ENCODE measurements at places on chromosomes 3 and 15.
A peak's percentile ranks its signal among the peaks of the same experiment; 100 is the strongest.

DNA sequence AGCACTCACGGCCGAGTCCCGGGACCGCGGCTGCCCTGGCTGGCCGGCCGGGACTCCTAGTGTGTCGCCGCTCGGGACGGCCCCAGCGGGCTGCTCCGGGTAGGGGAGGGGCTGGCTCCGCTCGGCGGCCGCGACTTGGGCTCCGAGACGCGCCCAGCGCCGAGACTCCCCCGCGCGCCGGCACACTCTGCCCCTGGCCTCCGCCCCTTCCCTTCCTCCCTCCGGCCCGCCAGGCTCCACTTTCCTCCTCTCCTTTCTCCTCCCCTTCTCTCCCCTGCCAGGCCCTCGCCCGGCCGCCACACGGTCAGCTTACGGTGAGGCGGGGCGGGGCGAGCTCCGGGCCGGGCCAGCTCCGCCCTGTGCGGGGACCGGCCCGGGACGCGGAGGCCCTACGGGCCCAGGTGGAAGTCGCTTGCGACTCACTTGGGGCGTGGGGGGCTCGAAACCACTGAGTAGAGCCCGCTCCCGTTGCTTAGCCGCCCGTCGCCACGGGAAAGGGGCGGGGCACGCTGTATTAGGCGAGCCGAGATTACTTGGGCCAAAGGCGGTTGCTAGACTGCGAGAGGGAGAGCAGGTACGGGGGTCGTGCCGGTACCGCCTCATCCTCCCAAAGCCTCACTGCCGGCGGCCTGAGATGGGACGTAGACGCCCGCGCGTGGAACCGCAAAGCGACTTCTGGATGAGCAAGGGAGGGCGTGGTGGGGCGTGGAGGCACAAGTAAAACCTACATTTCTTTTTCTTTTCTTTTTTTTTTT lies at the start of gene ITGB5:
Gene ITGB5, minus strand, starts transcription at position 189 of the 755 bp plus-strand sequence. CDS start 365 bp downstream, outside the sequence.
- DNase-seq, result peak; percentile 57

DNA sequence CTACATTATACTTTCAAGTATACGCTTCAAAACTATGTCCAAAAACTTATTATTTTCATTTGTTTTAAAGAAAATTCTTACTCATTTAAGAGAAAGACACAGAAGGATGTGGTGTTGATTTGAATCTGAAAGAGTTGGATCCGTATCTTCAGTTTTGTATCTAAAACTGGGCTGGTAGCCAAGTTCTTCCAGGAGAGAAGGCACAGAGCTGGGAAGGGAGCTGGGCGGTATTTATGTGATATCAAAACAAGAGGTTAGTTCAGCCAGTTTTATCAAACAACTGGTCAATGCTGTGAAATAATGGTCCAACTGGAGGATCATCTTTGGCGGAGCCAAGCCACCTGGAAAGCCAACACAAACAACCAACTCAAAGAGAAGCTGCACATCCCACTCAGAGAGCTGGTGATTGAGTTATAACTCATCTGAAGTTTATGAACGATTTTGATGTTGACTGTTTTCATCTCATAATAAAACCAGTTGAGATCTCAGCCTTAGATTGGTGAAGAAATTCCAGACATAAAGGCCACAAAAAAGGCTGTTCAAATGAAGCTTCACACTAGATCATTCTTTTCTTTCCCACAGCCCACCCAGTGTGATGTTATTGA lies 489.6 kb upstream of the RASGRP1 start:
- DNase-seq, result no peak

DNA sequence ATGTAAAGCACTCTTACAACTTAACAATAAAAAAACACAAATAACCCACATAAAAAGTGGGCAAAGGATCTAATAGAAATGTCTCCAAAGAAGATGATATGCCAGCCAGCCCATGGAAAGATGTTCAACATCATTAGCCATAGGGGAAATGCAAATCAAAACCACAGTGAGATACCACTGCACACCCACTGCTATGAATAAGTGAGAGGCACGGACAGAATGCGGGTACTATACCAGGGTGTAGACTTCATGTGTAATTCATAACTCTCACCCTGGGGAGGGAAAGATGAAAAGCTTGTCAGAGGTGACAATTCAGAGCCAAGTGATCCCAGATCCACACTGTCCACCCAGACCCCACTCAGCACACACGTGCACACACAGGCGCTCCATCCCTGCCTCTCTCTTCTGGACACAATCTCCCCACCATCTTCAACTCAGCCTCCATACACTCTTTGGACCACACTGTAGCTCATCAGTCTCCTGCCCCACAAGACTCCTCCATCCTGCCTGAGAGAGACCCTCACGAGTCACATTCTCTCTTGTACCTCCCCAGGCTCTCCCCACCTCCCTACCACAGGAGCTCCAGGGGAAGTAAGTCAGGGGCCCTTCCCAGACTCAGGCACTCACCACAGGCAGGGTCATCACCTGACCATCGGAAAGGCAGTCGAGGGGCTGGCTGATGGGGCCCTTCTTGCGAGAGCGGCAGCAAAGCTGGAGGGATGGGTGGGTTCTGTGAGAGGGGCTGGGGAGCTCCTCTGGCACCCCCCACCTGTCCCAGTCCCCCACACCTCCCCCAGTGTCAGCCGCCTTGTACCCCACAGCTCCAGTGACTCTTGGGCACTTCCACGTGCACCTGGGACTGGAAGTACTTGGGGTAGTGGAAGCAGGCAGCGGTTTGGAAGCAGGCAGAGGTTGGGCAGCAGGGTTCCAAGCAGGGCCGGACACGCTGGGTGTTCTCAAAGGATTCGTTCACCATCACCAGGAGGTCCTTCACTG lies 21.3 kb downstream of the PLA2G4E start:
- DNase-seq, result peak; percentile 12

DNA sequence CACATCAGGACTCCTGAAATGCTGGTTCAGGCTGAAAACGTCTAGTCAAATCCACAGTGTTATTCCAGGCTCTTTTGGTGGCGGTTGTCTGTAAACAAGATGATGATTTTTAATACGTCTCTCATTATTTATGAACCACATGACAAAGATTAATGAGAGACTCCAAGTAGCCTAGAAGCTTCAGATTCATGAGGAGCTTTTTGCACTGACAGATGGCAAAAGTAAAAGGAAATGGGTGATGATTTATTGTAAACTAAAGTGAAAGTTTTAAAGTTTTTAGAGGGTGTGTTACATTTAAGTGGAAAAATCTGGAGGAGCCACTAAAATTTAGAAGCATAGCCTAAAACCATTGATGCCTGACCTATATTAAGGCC lies 77.0 kb downstream of the BBX start:
- DNase-seq, result no peak

- DNase-seq, result no peak
Measured at GRCh38 chr3:120031561-120031960, 62.7 kb downstream of the GSK3B start.

- no peak for DNase-seq
Measured at GRCh38 chr3:23459465-23459864, 256.3 kb downstream of the UBE2E2 start.

DNA sequence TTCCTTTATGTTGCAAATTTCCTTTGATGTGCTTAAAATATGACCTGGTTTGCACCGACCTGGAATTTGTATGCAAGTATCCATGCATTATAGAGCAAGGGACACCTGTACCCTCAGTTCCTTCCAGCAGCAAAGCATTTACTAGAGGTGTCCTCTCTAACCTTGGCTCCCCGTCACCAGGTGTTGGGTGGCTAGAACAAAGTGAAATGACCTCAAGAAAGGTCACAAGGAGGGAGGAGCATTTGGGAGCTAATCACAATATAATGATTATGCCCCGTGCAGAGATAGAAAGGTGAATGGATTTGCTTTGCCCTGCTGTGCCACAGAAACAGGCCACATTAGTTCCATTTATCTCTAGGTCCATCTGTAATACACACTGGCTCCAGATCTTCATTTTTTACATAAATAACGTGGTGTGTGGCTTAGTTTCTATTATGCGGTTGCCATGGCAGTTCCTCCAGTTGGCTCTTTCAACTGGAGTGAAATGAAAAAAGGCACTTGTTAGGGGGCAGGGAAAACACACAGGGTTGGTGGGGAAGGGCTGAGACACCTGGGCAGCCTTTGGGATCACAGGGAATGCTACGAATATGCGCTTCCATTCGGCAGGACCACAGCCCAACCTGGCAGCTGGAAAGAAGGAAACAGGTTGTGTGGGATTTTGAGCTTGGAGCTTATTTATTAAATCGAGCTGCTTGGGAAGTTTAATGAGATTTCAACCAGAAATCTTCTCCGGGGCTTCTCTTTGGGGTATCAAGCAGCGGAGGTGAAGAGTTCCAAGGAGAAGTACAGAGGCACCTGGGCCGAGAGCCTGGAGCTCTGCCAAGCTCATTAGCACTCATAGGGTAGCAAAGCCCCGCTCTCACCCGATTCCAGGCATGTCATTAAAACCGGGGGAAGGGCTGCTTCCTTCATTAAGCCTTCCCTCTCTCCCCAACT lies 233.5 kb upstream of the ST8SIA2 start:
- no peak for DNase-seq

DNA sequence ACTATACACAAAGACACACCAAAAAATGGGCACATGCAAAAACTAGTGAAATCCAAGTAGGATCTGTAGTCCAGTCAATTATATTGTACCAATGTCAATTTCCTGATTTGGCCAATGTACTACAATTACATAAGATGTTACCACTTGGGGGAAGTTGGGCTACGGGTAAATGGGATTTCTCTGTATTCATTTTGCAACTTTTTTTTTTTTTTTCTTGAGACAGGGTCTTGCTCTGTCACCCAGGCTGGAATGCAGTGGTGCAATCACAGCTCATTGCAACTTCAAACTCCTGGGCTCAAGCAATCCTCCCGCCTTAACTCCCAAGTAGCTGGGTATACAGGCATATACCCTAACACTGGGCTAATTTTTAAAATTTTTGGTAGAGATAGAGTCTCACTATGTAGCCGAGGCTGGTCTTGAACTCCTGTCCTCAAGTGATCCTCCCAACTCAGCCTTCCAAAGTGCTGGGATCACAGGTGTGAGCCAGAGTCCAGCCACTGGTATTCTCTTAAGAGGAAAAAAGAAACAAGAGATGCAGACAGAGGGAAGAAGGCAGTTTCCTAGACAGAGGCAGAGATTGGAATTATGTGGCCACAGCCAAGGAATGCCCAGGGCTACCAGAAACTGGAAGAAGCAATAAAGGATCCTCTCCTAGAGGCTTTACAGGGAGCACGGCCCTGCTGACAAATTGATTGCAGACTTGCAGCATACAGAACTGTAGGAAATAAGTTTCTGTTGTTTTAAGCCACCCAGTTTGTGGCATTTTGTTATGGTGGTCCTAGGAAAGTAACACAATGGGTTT lies 33.3 kb downstream of the TFDP2 start:
- DNase-seq, result no peak

DNA sequence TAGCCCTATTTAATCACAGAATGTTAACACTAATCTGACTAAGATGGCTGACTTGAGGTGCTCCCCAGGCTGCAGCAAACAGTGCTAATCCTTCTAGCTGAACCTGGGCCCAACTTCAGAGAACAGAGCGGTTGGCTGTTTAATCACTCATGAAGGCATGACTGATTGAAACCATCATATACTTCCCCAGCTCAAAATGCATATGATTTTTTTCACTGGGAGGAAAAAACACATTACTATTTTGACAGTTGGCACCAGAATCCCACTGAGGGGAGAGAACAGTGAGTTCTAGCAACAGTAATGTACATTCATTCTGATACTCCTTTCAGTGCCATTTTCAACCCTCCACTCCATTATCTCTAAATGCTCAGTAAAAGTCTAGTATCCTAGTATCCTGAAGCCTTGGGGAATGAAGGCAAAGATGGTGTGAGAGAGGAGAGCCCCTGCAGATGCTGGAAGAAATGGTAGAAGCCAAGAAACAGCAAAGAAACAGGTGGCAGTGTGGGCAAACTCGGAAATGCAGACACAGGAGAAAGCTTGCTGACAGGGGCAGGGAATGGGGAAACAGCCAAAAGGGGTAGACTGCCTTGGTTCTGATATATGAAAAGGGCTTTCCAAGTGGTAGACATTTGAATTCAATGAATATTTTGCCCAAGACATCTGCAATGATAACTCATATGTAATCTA lies 34.4 kb upstream of the CASR start:
- DNase-seq, result no peak

- no peak for DNase-seq
Measured at GRCh38 chr15:31160740-31161495, 59.4 kb upstream of the TRPM1 start.

- peak; percentile 55 for DNase-seq
Measured at GRCh38 chr3:12461097-12461649, 23.1 kb upstream of the TSEN2 start.

DNA sequence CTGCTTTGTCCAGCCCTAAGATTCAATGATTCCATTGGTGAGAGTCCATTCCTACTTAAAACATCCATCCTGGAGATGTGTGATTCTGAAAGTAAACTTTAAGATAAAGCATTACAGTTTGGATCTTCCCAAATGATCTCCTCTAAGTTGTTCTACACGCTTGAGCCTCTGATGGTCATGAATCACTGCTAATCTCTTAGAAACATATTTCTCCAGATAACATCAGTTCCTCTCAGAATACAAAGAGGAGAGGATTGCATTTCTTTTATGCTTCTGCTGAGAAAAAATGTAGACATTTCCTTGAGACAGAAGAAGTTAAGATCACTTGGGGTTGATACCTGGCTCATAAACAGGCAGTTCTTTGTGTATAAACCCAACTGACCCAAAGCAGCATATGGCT lies 281.2 kb upstream of the DPH6 start:
- DNase-seq, result no peak

DNA sequence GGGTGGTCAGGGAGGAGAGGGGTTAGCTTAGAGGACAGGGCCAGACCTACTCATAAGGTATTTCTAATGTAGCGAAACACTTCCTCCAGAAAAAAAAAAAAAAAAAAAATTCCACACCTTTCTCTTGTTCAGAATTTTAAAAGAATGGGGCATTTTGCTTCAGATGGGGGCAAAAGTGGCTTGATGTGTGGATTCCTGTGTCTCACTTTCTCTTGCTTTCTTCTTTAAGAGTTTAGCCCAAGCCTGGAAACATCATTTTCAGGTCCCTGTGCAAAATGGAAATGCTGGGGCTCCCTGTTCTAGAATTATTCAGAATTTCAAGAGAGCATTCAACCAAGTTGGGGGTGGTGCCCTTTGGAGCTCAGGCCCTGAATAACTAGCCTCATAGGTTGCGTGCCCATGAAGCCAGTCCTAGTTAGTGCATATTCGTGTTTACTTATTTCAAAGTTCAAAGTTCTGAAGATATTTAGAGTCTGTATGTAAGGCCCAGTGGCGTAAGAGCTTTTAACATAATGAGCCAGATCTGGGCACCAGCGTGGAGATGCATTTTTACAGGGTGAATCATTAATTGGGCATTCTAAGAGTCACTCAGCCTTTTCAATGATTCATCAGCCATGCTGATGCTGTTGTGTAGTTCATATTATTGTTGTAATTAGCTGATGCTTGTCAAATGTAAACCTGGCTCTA lies 104.5 kb downstream of the RPLP1 start:
- DNase-seq, result no peak
